ENCODE measurements at places on chromosomes 13 and 19.

DNA sequence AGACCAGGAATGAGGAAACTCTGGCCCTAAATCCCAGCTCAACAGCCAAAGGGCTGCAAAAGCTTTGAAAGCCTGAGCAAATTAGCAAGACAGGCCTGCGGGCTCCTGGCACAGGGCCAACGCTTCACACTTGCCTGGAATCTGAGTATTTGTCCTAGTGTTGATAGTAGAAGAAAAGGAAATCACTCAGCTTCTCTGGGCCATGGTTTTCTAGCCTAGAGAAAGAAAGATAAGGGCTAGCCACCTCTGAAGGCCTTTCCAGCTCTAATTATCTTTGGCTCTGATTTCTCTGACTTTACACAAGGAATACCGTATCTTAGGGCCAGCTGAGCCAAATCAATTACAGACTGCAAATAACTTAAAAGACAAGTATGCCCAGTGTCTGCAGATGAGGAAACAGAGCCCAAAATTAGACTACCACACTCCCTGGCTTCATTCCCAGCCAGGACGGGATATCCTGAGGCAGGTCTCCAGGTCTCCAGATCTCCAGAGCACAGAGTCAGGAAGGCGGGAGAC, 69.6 kb downstream of the STK24 start:
- DNase-seq = peak; percentile 62

GRCh38 chr19:850221-850978, 1.7 kb upstream of the ELANE start:
- no peak for DNase-seq

- DNase-seq = peak; percentile 88
Observed at GRCh38 chr13:31722673-31723072, 16.7 kb upstream of the RXFP2 start.

GRCh38 chr13:83232626-83233025, 649.6 kb downstream of the SLITRK1 start:
- no peak for DNase-seq

- DNase-seq = peak; percentile 54
Observed at GRCh38 chr13:81929988-81930387, 1589.1 kb upstream of the SPRY2 start.

GRCh38 chr19:34666200-34666957, 10.6 kb downstream of the SCGB2B2 start:
- DNase-seq = no peak

GRCh38 chr19:55242517-55242916, 14.0 kb upstream of the TMEM86B start:
- DNase-seq = no peak

DNA sequence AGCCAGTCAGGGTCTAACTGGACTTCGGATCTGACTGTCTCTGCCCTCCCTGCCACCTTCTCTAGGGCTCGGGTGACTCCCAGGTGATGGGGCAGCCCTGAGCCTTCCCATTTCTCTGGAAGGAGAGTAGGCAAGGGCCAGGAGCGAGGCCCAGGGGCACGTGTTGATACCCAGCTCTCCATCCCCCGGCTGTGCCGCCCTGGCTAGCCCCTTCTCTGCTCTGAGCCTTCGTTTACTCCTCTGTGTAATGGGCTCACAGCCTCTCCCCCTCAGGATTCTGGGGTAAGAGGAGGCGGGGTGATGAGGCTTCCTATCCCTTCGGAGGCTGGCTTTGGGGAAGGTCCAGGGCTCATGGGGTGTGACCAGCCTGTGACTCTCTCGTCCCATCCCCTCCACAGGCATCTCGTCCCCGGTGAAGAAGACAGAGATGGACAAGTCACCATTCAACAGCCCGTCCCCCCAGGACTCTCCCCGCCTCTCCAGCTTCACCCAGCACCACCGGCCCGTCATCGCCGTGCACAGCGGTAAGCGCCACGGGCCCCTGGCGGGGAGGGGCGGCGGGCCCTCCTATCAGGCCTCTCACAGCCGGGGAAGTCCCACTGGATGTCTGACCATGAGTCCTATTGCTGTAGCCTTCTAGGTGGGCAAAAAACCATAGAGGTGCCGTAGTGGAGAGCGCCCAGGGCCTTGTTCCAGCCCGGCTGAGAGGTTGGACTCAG, 31.6 kb downstream of the SMIM24 start:
- no peak for DNase-seq

- no peak for DNase-seq
Observed at GRCh38 chr19:51712461-51713081, 11.2 kb downstream of the HAS1 start.

- DNase-seq = no peak
Observed at GRCh38 chr19:8655340-8655709, 24.9 kb downstream of the NFILZ start.

GRCh38 chr19:19217099-19217498, 5.3 kb downstream of the NCAN start:
- peak; percentile 20 for DNase-seq

- no peak for DNase-seq
Observed at GRCh38 chr13:76610819-76611415, 275.3 kb downstream of the KCTD12 start.

DNA sequence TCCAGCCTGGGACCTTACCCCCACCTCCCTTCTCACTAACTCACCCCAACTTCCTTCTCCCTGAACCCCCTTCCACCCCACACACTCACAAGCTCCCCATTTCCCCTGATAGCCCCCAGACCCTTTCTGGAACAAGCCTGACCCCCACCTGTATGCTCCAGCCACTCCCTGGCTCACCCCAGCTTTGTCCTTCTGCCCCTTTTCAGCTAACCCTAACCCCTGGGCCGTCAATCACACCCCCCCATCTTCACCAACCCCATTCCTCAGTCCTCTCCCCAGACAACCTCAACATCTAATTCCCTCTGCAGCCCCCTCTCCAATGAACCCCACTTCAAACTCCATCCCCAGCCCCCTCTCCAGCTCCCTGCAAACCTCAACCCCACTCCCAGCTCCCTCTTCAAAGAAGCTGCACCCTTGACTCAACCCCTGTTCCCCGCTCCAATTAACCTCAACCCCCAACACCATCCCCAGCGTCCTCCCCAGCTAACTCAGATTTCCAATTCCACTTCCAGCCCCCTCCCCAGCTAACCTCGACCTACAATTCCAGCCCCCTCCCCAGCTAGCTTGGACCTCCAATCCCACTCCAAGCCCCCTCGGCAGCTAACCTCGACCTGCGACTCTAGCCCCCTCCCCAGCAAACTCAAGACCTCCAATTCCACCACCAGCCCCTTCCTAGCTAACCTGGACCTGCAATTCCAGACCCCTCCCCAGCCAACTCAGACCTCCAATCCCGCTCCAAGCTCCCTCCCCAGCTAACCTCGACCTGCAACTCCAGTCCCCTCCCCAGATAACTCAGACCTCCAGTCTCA, 929 bp downstream of the GNG7 start:
- no peak for DNase-seq

GRCh38 chr13:36528105-36528504, 95.8 kb downstream of the CCNA1 start:
- DNase-seq = no peak

GRCh38 chr19:16330368-16330801, 5.8 kb downstream of the KLF2 start:
- no peak for DNase-seq

GRCh38 chr13:40981949-40982348, 37.2 kb downstream of the ELF1 start:
- no peak for DNase-seq

DNA sequence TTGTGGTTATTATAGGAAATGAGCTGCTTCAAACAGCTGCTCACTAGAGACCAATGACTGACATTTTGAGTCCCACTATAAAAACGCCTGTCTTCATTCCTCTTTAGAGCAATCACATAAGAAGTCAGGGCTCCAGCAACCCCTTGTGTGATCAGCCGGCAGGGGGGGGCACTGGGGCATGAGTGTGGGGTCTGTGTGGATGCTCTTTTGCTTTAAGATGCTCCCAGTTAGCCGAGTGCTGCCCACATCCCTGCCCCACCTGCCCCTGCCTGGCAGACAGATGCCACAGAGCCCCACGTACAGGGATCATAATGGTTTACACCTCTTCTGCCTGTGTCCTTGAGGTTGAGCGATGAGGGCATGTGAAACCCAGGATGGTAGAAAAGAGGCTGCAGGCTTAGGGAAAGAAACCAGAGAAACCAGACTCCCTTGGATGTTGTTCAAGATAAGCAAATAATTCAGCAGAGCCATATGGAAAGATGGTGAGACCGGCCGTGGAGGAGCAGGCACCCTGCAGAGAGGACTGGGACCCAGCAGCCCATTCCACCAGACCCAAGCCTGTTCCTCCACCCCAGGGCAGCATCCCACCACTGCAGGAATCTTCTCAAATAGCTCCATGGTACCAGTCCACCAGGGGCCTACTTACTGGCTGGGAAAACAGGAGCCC, 55.4 kb downstream of the CHST8 start:
- no peak for DNase-seq

GRCh38 chr13:113774177-113775107, 15.4 kb downstream of the TMEM255B start:
- no peak for DNase-seq

- peak; percentile 21 for DNase-seq
Observed at GRCh38 chr13:41312176-41312500, 1.1 kb downstream of the NAA16 start.

DNA sequence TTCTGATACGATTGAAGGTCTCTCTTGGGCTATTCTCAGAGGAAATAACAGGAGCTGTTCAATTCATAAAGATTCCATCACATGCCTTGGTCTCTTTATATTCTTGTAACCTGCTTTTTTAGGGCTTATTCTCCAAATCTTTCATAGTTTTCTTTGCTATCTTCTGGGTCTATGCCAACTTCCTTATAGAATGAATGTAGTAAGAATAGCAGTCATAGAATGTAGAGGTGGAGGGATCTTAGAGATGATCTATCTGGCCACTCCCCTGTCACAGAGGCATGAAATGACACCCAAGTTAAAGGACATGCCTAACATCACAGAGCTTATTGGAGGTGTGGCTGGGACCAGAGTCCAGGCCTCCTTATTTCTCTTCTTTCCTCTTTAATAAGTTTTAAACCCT, 13.2 kb downstream of the LCP1 start:
- no peak for DNase-seq

DNA sequence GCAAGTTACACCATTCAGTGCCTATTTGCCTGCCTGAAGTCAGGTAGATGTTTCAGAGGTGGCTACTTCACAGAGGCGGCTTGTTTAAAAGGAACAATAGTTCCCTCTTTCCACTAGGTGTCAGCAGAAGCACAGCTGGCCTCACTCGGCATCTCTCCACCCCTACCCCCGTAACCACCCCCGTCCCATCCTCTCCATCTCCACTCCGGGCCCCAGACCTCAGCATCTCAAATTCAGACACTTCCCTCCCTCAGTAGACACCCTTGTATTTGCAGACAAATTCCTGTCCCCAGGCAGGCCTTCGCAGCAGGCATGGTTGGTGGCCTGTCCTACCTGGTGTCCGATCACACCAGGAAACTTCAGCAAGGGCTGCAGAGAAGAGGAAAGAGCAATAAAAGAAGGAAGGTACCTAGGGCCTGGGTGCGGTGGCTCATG, 9.1 kb upstream of the DPP9 start:
- DNase-seq = peak; percentile 27

GRCh38 chr19:30879225-30879624, 470.0 kb downstream of the TSHZ3 start:
- no peak for DNase-seq

DNA sequence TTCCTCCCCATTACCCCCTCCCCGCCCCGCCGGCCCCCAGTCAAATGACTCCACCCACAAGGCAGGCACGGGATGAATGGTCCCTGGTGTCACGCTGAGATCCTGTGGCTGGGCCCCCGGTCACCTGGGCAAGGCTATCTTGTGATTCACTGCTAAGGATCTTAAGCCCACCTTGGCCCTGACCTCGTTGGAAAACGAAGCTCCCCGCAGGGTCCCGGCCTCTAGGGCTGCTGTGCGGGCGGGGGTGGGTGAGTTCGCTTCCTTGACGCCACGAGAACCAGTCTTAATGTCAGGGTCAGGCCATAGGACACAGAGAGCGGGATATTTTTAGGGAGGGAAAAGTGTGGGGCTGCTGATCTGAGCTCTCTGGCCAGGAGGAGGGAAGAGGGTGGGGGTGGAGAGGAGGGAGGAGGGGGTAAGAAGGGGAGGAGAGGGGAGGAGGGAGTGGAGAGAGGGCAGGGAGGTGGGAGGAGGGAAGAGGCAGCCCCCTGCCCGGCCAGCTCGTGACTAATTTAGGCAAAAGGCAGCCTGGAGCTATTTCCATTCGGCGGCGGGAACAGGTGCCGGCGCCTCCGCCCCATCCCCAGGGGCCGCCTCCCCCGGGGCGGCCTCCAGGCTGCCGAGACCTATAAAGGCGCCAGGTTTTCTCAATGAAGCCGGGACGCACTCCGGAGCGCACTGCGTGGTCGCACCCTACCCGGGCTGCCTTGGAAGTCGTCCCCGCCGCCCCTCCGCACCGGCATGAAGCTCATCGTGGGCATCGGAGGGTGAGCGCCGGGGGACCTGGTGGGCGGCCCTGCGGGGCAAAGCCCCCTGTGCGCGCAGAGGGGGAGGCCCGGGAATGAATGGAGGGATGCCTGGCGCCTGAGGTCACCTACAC, at the start of gene NMRK2:
TSS of gene NMRK2 (plus strand) at position 139 of the 880 bp plus-strand sequence. CDS start at position 742, 603 bp downstream.
- DNase-seq = no peak

DNA sequence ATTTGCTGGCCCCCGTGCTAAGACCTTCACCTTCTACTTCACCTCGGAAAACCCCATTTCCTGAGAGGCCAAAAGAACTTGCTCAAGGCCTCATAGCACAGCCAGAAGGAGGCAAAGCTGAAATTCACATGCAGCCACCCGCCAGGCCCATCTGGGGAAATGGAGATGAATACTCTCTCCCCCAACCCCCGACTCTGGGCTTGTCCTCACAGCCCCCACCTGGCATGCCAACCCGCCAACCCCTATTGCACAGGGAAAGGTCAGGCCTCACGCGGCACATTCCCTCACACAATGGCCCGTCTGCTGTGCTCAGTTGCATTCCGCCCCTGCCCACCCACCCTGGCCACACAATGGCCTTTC, 3.2 kb downstream of the PRX start:
- DNase-seq = no peak

GRCh38 chr13:21901336-21901735, 230.5 kb downstream of the FGF9 start:
- no peak for DNase-seq

DNA sequence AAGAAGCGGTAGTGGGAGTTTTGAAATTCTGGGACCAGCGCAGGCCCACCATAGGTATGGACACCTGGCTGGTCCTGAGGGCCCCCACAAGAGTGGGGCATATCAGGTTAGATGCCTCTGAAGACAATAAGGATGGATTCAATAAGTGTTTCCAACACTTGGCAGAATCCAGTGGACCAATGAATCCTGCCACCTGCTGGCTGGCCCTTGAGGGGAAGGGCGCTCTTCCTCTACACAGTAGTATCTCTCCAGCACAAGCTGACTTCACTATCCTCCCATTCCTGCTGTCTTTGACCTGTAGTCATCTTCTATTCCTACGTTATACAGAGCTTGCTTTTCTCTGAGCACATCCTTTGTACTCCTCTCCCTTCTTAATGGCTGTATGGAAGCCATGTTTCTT, 199.7 kb upstream of the TSHZ3 start:
- DNase-seq = no peak

- DNase-seq = no peak
Observed at GRCh38 chr19:33464010-33464732, 57.4 kb downstream of the PEPD start.

GRCh38 chr19:3979289-3979673, 6.0 kb downstream of the EEF2 start:
- DNase-seq = no peak

GRCh38 chr13:94602467-94602866, 810 bp downstream of the GPR180 start:
- no peak for DNase-seq

GRCh38 chr13:104198801-104199200, 1132.6 kb upstream of the SLC10A2 start:
- no peak for DNase-seq

GRCh38 chr13:98961503-98962105, 16.3 kb downstream of the DOCK9 start:
- DNase-seq = no peak

- no peak for DNase-seq
Observed at GRCh38 chr13:28611654-28612131, 47.2 kb upstream of the POMP start.
